Bronchial epithelial cell (primary cell): ENCODE measurements at places on chromosomes 6 and 20. TPM values are rescaled to one million over a fixed set of nuclear protein-coding genes. Genes with fewer than 3 reads are reported as not detected.

Gene MEP1A
- not detected in 2 replicates for total RNA-seq

Gene BRD2
- total RNA-seq, result 57.1 and 71.7 TPM in 2 replicates

Gene SYCP2
- total RNA-seq, result 0.26 and 0.51 TPM in 2 replicates

Gene RBPJL
- total RNA-seq, result not detected in 2 replicates

Gene SYNGAP1
- total RNA-seq, result 0.79 and 0.90 TPM in 2 replicates

- no peak for DNase-seq
Measured at GRCh38 chr20:47269309-47270165, 87.0 kb downstream of the ZMYND8 start.

DNA sequence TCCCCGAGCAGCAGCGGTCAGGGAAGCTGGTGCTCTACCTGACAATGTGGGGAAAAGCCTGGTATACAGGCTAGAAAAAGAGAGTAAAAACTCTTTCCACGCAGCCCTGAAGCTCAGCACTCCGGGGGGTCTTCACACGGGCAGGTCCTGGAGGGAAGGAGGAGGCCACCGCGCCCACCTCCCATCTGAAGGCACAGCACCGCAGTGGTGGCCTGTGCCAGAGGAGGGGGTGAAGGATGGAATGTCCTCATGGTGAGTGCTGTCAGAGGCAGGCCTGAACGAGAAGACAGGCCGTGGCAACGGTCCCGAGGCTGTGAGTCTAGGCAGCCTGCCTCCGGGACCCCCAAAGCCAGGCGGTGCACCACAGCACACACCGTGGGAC lies 5.8 kb downstream of the SLC2A4RG start:
- no peak for DNase-seq

DNA sequence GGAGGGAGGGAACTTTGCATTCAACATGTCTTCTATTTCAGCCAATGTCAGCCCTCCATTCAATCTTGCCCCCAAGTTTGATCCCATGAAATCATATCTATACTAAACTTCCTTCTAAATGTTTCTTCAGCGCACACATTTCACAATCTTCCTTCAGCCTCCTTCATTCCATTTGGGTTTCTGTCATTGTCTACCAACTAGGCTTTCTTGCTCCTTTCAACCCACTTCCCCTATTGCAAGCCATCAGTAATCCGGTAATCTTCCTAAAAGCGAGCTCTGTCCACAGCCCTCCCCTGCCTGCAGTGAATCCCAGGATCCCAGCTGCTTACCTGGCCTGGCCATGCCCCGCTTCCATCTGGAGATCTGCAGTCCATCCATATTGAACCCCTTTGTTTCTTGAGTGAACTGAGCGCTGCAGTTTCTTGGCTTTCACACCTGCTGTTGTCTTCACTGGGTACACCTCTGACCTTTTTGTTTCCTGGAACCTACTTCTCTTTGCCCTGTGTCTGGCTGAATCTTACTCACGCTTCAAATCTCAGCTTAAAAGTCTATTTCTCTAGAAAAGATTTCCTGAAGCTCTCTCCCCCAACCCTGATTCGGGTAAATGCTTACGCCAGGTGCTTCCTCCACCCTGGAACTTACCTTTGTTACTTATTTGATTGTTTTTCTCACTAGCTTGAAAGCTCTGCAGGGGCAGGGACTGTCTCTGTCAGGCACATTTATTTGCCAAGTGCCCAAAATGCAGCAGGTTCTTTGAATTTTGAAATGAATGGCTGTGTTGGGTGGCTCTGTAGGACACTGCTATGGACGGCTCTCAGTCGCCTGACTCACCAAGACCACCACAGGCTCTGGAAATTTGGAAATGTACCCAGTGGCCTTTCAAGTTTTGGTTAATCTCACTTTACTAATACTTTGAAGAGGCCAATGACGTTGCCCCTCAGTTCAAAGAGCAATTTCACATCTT lies 50.3 kb downstream of the ADTRP start:
- no peak for DNase-seq

DNA sequence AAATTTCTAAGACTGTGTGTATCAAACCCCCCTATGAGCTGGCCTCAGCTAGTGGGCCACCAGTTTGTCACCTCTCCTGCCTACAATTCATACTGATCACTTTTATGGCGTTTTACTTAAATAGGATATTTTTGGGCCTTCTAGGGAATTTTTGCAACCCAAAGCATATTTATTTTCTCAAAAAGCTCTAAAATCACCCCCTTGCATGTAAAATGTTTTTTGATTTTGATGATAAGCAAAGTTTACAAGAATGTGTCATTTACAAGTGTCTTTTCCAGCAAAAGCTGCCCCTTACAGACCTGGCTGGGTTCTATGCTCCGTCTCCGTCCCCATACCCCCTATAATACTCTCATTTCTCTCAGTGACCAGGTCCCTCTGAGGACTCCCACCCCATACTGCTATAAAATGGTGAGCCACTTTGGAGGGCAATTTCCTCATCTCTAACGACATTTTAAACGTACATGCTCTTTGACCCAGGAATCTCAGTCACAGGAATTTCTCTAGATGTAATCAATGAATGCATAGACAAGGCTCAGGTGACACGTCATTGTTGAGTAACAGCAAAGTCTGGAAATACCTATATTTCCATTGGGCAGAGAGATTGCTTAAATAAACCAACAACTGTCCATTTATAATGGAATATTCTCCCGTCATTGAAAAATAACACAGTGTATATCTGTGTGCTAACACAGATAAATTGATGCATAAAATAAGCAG lies 13.9 kb upstream of the OCSTAMP start:
- no peak for DNase-seq

DNA sequence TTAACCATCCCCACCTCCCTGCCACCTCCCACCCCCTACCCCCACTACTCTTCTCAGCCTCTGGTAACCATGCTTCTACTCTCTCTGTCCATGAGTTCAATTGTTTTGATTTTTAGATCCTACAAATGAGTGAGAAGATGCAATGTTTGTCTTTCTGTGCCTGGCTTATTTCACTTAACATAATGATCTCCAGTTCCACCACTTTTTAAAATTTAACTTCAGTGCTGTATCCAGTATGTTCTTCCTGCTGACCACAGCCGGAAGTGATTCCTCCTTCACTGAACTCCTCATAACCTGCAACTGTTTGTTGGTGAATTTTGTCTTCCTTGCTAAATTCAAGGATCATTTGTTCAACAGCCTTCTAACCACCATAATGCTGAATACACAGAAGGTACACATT lies 3.9 kb downstream of the MAP7 start:
- no peak for DNase-seq

DNA sequence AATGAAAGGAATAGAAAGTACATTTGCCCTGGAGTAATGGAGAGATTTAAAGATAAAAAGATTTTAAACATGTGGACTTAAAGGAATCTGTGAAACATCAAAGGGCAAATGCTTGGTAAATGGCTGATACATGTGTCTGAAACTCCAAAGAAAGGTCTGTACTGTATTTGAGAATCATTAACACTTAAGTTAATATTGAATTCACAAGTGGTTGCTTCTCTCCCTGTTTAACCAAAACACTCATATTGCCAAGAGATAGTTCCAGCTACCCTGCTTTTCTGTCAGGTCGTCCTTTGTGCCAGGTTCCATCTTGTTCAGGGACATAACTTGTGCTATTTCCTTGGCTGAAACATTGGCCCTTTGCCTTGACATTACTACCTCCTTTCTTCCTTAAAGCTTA lies 171.3 kb upstream of the HS3ST5 start:
- no peak for DNase-seq

- DNase-seq, result no peak
Measured at GRCh38 chr6:150531957-150532356, 67.7 kb upstream of the PLEKHG1 start.

- no peak for DNase-seq
Measured at GRCh38 chr6:87669051-87669450, 33.0 kb downstream of the AKIRIN2 start.

DNA sequence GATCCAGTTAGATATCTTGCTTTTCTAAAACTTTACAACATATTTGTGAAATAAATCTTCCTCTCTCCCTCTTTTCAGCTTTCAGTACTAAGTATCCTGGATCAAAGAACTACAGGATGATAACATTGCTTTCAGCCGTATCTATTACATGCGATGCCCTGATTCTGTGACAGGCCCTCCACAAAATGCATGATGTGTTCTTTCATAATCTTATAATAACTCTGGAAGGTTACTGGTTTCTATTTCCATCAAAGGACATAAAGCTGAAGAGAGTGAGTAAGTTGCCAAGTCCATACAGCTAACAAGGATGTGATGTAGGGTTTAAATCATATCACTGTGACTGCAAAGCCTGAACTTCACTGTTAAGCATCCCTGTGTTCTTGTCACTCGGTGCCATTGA lies 62.9 kb upstream of the ADGRG6 start:
- DNase-seq, result no peak
